ENCODE measurements at places on chromosomes 2 and 18. TPM values are rescaled to one million over a fixed set of nuclear protein-coding genes. Genes with fewer than 3 reads are reported as not detected.

TUBA4B gene
- not detected for total RNA-seq

EMILIN1 gene
- total RNA-seq, result 2.3 TPM

AMMECR1L gene
- total RNA-seq, result 24.2 TPM

SLC30A3 gene
- total RNA-seq, result 34.7 TPM

CNTNAP5 gene
- total RNA-seq, result under 0.01 TPM

C2orf66 gene
- 0.06 TPM for total RNA-seq

ANO7 gene
- total RNA-seq, result 0.32 TPM

PLGLB1 gene
- 5.9 TPM for total RNA-seq

NAGK gene
- 51.5 TPM for total RNA-seq

SMCHD1 gene
- total RNA-seq, result 97.9 TPM

RAPGEF4 gene
- 11.8 TPM for total RNA-seq

SERPINB4 gene
- not detected for total RNA-seq

GPR155 gene
- 2.8 TPM for total RNA-seq

AQP12A gene
- total RNA-seq, result not detected

CYP27C1 gene
- total RNA-seq, result not detected

ACTG2 gene
- total RNA-seq, result not detected

ANKRD30BL gene
- total RNA-seq, result not detected

HNRNPLL gene
- total RNA-seq, result 50.0 TPM

LHCGR gene
- total RNA-seq, result not detected

CYS1 gene
- total RNA-seq, result not detected
